Stimulated activated CD4-positive, alpha-beta T cell treated with anti-CD3 and anti-CD28 coated beads, Interleukin-15, amount 100 ng/mL, for 24 hours (primary cell): ENCODE measurements at places on chromosomes 5 and 9.

DNA sequence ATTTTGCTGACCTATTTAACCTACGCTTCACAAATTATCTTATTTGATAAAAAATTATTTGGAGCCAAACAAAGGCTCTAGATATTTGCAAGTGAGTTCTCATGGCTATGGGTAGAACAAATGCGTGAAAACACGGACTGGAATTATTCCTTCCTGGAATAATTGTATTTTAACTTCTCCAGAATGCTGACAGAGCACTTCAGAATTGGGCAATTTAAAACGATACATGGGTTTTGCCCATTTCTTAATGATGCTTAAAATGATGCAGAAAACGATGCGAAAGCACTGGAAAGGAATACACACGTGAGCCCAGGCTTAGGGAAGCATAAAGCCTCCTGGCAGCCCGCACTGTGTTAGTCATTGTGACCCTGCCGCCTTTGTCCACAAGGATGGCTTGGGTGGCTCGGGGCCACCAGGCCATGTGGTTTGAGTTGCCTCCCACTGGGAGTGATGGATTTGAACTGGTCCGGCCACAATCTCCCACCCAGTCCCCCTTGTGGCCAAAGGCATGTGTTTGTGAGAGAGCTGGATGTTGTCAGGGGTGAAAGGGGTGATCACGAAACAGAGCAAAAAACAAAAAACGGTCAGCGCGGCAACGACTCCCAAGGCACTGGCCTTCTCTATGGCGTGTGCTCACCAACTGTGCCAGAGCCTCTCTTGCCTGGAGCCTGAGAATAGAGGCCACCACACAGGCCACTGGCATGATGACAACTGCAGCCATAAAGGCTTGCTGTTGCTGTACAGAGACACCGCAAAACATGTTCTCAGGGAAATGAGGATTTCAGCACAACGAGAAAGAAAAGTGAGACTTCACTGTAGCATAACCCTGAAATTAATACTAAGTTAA lies 234.2 kb upstream of the ADAMTS16 start:
- DNase-seq, result no peak

DNA sequence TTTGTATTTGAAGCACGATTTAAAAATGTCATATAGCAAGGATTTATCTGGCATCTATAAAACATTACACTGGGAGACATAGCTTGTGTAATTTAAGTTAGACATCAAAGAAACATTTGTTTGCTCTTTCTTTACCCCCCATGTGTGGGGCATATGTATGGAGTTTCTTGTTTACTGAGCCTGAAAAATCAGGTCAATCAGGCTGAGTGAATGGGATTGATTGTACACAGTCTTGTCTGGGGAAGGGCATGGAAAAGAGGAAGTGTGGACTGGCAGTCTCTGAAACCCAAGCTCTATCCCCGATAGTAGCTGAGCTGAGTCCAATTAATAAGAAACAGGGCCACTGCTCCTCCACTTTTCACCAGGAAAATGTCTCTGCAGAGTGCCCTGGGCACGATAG lies 49.4 kb downstream of the SLC46A2 start:
- DNase-seq, result no peak

DNA sequence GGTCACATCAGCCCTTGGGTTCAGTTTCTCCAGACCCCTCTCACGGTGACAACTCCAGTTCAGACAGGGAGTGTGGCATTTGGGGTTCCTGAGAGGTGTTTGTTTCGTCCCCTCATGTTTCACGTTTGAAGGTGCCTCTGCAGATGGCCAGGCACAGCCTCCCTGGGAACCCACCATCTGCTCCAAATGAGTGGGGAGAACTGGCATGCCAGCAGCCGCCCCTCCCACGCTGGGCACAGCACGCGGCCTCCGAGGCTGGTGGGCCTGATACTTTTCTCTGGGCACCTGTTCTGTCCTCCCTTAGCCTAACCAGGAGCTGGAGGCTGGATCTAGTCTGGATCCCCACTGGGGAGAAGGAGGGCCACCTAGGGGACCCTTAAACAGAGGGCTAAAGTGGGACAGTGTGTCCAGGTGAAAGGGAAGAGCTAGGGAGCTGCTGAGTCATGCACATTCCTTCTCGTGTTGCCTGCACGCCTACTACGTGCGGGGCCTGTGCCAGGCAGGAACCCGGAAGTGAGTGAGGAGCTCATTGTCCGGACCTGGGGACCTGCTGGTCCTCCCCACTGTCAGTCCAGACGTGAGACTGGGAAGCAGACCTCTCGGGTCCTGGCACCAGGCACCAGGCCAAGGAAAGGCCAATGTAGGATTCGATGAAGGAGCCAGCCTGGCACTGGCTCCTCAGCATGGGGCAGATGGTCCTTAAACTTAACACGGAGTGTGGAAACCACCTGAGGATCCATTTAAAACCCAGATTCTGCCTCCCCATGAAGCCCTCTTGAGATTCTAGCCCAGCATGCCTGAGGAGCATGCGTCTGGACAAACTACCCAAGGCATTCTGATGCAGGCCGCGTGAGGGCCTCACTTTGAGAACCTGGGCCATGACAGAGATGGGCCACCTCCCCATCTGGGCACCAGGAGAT lies 11.7 kb downstream of the DNM1 start:
- no peak for DNase-seq

GRCh38 chr5:95620870-95621838 lies 1.3 kb downstream of the GPR150 start:
- DNase-seq, result peak; percentile 68

DNA sequence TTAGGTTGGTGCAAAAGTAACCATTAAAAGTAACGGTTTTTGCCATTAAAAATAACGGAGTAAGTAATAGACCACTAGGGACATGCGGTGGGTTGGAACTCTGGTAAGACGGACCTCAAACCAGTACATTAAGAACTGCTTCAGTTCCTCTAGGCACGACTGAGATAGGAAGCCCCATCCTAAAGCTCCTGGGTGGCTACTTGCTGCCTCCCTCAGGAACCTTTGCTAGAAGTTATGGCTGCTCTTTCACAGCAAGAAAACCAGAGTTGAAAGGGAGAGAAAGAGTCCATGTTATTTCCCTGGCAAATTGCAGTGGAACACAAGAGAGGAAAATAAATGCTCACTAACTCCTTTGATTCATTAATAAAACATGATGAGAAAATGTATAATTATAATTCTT lies 47.6 kb downstream of the MCTP1 start:
- DNase-seq, result no peak

DNA sequence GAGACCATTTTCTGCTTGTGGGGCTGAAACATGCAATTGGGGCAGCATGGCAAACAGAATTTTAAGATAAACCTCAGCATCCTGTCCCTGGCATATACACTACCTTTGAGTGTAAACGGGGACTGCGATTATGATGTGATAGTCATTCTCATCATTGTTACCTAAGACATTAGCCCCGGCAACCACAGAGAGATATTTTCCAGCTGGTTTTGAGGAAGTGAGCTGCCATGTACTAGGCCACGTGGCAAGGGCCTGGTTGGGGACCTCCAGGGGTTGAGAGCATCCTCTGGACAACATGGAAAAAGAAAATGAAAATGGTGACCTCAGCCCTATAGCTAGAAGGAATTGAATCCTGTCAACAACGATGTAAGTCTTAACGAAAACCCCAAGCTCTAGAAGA lies 623.6 kb upstream of the CDH18 start:
- no peak for DNase-seq

DNA sequence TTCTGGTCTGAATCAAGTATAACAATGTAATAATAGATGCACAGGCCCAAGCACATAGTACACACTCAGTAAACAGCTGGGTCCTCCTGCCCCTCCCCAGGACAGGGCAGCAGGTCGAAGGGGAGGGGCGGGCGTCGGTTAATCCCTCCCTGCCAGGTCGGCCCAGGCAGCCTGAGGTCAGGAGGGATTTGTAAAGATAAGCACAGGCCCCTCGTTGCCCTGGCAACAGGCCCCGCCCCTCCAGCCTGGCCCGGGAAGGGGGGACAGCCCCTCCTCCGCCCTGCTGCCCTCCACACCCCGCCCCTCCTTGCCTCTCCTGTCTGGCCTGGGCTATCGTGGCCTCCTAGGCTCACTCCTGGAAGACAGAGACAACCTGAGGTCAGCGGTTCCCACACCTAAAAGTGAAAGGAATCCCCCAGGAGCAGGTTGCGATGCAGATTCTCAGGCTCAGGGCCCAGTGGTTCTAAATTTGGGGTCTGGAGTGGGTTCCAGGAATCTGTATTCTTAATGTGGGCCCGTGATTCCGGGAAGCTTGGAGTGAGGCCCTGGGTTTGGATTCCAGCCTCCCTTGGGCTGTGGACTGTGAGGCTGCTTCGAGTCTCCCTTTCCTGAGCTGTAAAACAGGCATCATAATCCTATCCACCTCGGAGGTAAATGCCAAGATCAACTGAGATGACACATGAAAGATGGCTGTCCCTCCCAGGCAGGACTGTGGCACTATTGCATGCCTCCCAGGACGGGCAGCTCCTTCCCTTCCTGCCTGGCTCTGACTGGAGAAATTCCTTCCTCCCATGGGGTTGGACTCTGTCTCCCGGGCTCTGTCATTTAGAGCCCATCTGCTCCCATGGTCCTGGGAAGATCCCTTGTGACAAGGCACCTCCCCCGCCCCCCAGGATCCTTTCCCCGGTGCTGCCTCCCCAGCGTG lies 4.4 kb downstream of the CRB2 start:
- peak; percentile 49 for DNase-seq

- DNase-seq, result no peak
Observed at GRCh38 chr5:139454568-139455290, 7.8 kb downstream of the ECSCR start.

- DNase-seq, result no peak
Observed at GRCh38 chr5:147939431-147940114, 33.2 kb upstream of the C5orf46 start.
